ENCODE measurements at places on chromosomes 12 and 14. TPM values are rescaled to one million over a fixed set of nuclear protein-coding genes. Genes with fewer than 3 reads are reported as not detected.

The PTPN6 gene
- 22.5 TPM for total RNA-seq

The LRRK2 gene
- not detected for total RNA-seq

The PLEK2 gene
- 57.2 TPM for total RNA-seq

The TCL1B gene
- total RNA-seq = not detected

The SRRM4 gene
- total RNA-seq = under 0.01 TPM

The C12orf43 gene
- 35.4 TPM for total RNA-seq

The IAPP gene
- total RNA-seq = not detected

The PZP gene
- total RNA-seq = not detected

The PPP1R1A gene
- total RNA-seq = not detected

The NGB gene
- total RNA-seq = not detected

The TCL1A gene
- not detected for total RNA-seq

The LIN7A gene
- total RNA-seq = not detected

The TAS2R8 gene
- total RNA-seq = not detected

The RAB2B gene
- 26.8 TPM for total RNA-seq

The SMIM41 gene
- total RNA-seq = not detected

The MRPL42 gene
- total RNA-seq = 69.6 TPM

The NOS1 gene
- total RNA-seq = 0.11 TPM

The CLEC1B gene
- not detected for total RNA-seq

The TMEM263 gene
- total RNA-seq = 59.7 TPM

The GUCY2C gene
- not detected for total RNA-seq

The MIPOL1 gene
- 14.2 TPM for total RNA-seq

The KRT78 gene
- total RNA-seq = 0.15 TPM
